ENCODE measurements at places on chromosomes 7 and 10.
A peak's percentile ranks its signal among the peaks of the same experiment; 100 is the strongest.

DNA sequence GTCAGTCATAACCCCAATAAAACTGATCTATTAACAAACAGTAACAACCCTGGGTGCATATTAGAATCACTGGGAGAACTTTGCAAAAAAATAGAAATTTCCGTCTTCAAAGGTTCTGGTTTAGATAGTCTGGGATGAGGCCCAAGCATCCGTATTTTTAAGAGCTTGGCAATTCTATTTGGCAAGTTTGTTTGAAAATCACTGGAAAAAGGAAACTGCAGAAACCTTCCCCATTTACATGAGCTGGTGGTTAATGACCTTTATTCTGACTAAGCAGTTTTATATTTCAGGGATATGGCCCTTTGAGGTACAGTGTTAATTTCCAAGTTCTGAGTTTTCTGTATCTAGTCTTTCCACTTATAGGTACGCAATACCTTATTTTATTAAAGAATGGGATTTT lies 115.8 kb upstream of the PRR15 start:
- DNase-seq = no peak

- DNase-seq = no peak
Measured at GRCh38 chr7:130359276-130359857, 14.8 kb downstream of the CPA5 start.

- no peak for DNase-seq
Measured at GRCh38 chr10:19453967-19454366, 362.3 kb upstream of the PLXDC2 start.

DNA sequence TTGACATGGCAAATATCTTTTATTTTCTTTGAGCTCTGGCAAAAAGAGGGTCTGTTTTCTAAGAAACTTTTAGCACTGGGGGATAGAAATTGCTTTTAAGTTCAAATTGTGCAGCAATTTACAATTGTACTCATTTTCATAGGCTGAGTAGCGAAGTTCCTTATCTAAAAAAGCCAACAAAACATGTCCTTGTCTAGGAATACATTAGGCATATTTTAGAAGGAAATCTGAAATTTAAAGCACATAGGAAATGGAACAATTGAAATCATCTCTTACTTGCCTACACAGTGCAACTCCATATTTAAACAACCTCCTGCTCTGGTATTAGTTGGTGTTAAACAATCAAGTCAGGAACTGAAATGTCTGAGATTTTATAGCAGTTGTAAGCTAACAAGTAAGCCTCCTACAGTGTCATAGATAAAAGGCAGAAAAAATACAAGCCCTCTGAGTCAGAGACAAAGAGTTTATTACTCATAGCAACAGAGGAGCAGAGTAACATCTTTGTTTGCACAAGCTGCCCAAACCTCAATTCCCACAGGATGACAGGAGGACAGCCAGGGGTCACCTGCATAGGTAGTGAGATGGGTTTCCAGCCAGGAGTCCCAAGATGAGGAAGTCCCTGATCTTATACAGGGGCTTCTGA lies 280.2 kb upstream of the HGF start:
- DNase-seq = peak; percentile 89

DNA sequence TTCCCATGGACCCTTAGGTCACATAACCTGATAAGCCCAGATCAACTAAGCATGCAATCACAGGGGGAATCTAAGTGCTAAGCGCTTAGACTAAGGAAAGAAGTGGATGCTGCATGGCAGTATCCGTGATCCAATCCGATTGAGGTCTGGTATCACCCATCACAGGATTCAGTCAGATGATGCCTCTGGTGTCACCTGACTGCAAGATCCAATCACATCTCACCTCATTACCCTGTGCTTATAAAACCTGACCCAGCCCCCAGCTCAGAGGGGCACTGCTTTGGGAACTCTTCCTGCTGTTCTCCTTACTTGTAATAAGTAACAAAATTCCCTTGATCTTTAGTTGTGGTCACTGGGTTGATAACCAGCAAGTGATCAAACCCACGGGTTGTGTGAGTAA lies 84.7 kb upstream of the TMEM168 start:
- no peak for DNase-seq

Data from fibroblast of skin of right quadriceps (primary cell).